ENCODE measurements at places on chromosomes 6 and 20.

DNA sequence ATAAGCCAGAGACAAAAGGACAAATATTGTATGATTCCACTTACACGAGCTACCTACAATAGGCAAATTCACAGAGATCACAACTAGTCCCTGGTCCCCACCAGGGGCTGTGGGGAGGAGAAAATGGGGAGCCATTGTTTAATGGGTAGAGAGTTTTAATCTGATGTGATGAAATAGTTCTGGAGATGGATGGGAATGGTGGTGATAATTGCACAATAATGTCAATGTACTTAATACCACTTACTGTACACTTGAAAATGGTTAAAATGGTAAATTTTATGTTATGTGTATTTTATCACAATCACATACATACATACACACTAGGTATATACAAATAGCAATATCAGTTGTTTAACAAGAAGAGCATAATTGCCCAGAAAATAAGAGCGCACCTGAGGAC is 24.3 kb upstream of the GSTA3 start:
- DNase-seq, result no peak

- DNase-seq, result no peak
These were observed 117.8 kb downstream of the QRSL1 start for GRCh38 chr6:106747139-106747538.

DNA sequence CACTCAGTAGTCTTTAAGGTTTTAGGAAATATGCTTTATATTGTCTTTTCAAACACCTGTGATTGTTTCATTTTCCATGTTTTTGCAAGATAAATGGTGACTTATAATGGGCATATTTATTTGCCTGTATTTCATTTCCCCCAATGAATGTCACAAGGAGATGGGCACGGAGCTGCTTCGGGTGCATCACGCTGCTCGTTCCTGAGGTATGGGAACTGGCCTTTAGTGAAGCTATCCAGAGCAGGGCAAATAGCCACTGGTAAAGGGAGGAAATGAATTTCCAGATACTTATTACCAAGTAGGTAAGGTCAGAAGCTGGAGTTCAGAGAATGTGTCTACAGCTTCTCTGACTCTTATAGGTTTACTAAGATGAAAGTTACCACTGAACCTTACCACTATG is 3.7 kb downstream of the POU3F2 start:
- no peak for DNase-seq

DNA sequence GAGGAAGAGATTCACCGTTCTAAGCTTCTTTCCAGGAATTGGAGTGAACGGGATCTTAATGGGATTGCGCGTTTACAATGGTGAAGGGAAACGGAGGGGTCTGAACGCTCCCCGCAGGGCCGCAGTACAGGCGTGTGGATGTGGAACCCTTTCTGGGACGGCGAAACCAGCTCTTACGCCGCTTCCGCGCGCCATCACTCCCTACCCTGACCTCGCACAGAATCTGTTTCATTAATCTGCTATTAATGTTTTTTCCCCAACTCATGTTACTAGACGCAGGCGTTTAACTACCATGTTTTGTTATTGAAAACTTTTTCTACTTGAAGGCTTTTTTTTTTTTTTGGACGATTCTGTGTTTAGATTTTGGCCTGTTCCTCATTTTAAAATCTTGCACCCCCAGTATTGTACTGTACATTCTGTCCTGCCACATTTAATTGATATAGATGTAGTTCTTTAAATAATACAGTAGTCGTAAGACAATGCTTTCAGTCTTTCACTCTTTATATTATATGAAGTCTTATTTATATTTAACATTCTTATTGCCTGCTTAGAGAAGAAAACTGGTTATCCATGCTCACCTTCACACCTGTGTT is 696 bp upstream of the SUPT3H start:
- DNase-seq, result no peak

DNA sequence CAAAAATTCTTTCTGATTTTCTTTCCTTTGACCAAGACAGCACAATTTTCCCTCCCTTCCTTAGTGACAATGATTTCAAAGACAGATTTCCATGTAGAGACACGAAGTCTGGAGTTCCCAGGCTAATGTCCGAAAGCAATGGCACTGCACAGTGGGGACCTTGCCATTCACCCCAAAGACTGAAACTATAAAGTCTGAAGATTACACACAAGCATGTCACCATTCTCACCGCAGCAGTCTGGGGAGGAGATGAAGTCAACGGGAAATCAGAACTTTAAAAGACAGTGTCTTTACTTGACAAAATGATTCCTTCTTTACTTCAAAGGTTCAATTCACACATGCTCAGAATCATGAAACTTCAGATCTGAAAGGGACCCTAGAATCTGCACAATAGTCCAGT is 8.3 kb downstream of the B4GALT5 start:
- DNase-seq, result no peak

GRCh38 chr6:100475554-100476320 is 11.0 kb upstream of the SIM1 start:
- no peak for DNase-seq

GRCh38 chr6:104625536-104625935 is 234.2 kb downstream of the HACE1 start:
- no peak for DNase-seq

DNA sequence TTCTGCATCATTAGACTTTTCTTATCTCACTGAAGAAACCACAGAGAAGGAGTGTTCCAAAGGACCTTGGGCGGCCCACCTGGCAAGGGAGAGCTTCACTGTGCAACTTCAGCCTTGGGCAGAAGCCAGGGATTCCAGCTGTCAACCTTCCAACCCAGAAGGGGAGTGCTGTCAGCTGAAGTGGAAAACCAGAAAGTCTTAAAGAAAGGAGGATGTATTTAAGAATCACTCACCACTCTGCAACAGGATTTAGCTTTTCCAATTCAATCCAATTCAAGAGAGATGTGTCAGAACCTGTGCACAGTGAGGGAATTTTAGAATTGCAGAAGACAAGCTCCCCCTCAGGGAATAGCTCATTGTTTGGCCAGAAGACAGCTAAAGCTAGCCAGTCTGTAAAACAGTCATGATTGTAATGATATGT is 553.7 kb downstream of the CD83 start:
- DNase-seq, result no peak

GRCh38 chr6:20770773-20771172 is 236.5 kb downstream of the CDKAL1 start:
- DNase-seq, result no peak

DNA sequence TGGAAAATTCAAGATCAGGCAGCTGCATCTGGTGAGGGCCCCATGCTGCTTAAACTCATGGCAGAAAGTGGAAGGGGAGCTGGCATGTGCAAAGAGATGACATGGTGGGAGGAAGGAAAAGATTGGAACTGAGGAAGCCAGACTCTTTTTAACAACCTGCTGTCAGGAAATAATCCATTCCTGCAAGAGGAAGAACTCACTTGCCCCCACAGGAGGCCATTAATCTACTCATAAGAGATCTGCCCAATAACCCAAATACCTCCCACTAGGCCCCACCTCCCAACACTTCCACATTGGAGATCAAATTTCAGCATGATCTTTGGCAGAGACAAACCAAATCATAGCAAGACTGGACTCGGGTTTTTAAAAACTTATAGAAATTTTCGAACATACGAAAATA is 200.5 kb upstream of the KCNQ5 start:
- no peak for DNase-seq

GRCh38 chr20:41051009-41051825 is 22.6 kb downstream of the TOP1 start:
- no peak for DNase-seq

GRCh38 chr6:83086751-83087150 is 19.3 kb downstream of the DOP1A start:
- DNase-seq, result no peak

DNA sequence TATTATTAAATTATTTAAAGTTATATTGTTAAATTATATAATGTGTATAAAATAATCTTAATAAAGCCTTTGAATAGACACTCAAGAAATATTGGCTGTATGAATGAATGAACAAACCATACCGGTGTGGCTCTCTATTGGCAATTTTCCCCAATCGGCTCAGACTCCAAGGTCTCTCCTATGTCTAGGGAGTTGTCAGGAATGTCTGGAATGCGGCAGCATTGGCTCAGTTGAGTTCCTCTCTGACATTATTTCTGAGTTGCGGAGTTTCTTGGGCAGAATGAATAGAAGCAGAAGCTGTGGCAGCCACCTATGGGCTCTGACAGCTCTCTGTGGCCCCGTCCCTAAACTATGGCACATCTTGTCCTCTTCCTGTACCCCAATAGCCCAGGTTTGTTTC is 111.0 kb downstream of the SOBP start:
- DNase-seq, result no peak

DNA sequence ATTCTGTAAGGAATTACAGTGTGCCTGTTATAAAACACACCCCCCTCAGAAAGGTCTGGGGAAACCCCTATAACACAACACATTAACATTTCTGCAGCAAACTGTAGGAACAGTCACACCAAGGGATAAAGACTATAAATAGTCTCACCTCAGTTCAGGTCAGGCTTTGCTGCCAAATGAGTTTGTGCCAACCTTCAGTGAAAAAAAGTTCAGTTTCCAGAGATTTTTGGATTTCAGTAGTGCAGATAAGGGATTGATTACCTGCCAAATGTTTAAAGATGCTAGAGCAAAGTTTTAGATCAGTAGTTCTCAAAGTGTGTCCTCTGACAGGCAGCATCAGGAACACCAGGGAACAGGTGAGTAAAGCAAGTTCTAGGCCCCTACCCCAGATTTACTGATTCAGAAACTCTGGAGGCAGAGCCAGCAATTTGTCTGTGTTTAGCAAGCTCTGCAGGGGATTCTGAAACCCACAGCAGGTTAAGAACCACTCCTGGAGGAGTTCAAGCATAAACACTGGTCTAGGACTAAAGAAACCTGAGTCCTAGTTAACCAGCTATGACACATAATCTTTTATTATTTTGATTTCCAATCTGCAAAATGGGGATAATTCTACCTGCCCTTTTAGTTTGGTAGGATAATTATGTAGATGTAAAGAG is 111.0 kb downstream of the RCAN2 start:
- no peak for DNase-seq

DNA sequence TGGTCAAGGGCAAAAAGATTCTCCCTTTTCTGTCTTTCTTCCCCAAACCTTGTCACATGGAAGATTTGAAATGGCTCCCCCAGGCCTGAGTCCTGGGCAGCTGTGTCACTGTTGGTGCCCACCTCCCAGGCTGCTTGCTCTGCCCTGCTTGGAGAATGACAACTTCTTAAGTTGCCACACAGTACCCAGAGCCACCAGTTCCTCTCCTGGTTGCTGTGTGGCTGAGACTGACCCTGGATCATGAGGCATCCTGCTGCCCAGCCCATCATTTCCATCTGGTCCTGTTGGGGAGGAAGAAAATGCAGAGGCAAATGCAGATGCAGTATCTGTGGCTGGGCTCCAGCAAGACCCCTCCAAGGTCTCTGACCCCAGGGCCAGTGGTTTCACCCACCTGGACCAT is 113.7 kb downstream of the PHACTR3 start:
- no peak for DNase-seq

DNA sequence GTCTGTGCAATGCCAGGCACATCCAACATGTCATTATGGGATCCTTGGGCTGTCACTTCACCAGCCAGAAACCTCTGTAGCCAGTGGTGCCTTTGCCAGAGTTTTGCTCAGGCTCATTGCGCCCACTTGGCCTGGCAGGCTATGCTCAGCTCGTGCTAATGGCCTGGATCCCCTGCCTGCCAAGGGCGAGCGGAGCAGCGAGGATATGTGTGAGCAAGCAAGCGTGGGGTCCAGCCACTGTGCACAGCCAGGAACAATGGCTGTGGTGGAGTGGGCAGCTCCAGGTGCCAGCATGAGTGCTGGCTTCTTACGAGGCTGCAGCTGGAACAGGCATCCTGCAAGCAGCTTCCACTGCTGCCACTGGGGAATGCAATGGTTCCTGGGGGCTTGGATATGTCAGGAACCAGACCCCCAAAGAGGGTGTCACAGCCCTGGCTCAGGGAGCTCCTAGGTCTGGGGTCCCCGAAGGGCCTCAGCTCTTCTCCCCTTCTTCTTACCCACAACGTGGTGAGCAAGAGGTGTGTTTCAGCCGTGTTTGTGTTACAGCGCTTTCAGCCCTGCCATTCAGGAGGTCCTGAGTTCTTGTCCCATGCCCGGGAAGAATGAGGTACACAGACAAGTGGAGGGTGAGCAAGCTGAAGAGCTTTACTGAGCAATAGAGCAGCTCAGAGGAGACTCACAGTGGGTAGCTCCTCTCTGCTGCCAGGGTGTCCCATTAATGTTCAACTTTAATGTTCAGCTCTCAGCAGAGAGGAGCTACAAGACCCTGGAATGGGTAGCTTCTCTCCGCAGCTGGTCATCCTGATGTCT is 22.3 kb upstream of the TOP1 start:
- DNase-seq, result no peak

- no peak for DNase-seq
These were observed 26.3 kb upstream of the ZFP64 start for GRCh38 chr20:52217689-52218395.

DNA sequence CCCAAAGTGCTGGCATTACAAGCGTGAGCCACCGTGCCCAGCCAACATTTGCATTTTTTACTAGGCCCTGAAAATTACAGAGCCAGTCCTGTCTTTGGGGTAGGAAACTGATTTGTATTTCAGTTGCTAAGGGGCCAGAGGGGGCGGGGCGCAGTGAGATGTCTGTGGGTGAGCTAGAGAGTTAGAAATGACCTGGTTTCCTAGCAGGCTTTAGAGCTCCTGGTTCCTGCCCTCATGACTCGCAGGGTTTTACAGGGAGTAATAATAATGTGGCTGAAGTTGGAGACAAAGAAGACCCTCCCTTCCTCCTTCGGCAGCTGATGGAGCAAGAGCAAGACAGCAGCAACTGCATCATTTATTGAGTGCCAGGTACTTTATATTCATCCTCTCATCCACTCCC is 131.5 kb downstream of the TFAP2C start:
- DNase-seq, result no peak

DNA sequence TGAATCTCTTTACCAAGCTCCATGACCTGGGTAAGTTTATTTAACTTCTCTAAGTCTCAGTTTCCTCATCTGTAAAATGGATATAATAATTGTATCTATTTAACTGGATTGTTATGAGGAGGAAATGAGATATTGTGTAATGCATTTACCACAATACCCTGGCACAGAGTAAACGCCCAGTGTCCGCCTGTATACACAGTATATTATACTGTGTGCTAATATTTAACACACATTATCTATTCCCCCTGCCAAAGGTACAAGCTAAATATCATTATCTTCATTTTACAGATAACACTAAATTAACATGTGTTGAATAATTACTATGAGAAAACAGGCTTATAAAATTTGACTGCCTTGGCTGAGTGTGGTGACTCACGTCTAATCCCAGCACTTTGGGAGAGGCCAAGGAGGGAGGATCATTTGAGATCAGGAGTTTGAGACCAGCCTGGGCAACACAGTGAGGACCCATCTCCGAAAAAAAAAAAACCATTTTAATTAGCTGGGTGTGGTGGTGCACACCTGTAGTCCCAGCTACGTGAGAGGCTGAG is 38.7 kb upstream of the TNFRSF21 start:
- no peak for DNase-seq

GRCh38 chr6:158752613-158753012 is 66.6 kb downstream of the EZR start:
- DNase-seq, result peak; percentile 44

DNA sequence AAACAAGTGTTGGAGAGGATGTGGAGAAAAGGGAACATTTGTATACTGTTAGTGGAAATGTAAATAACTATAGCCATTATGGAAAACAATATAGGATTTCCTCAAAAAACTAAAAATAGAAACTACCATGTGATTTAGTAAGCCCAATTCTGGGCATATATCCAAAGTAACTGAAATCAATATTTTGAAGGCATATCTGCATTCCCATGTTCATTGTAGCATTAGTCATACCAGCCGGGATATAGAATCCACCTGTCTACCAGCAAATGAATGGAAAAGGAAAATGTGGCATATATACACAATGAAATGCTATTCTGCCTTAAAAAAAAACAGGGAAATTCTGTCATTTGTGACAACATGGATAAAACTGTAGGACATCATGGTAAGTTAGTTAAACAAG is 15.3 kb upstream of the C6orf58 start:
- no peak for DNase-seq

- no peak for DNase-seq
These were observed 273.3 kb upstream of the JARID2 start for GRCh38 chr6:14972379-14973067.

Measured in hematopoietic multipotent progenitor cell treated with erythropoietin and hydrocortisone succinate and interleukin-3 and kit ligand, for 8 days (in vitro differentiated cells).